ENCODE measurements at places on chromosomes 4 and X.
A peak's percentile ranks its signal among the peaks of the same experiment; 100 is the strongest.

DNA sequence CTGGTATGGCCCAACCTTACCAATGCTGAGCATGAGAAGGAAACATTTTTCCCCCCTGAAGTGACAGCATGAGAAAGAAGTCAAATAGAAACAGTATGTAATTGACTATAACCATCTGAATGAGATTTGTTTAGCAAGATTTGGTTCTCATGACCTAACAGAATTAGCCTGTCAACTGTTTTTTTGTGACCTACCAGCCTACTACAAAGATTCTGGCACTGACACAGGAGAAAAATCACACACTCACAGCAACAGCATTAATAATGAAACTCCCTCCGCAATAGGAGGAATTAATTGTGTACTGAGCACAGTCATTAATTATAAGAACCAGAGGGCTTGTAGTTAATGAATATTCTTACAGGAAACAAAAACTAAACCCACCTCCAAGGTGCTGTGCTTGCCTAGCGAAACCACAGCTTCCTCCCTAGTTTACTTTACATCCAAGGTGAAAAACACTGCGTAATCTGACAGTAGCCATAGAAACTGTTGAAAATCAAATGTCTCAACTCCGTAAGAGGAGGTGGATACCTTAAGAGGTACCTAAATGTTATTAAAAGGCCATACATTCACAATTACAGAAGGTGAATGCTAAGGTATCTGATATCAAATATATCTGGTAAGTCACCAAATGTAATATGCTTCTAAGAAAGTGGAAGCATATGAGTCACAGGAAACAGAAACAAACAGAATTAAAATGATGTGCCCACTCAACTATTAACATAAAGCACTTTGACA, 34.9 kb downstream of the MMRN1 start:
- peak; percentile 7 for DNase-seq

- DNase-seq = no peak
Observed at GRCh38 chr4:87957061-87957460, 18.5 kb upstream of the SPP1 start.

- no peak for DNase-seq
Observed at GRCh38 chrX:132559101-132559500, 70.3 kb upstream of the MBNL3 start.

GRCh38 chrX:13750204-13750603, 15.7 kb downstream of the OFD1 start:
- DNase-seq = peak; percentile 65

- no peak for DNase-seq
Observed at GRCh38 chr4:164423819-164424218, 330.1 kb upstream of the SMIM31 start.

DNA sequence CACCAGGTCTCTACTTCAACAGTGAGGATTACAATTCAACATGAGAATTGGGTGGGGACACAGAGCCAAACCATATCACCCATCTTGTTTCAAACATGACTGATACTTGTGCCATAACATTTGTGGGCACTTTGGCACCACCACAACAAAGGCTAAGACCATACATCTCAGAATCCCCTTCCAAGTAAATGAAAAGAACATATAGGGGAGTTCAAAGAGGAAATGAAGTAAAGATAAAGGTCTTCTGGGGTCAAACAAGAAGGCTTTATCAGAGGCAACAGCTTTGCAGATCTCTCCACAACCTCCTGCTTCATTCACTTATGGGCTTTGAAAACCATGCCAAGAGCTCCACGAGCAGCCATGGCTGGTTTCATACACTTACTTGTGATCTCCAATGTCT, 122.7 kb downstream of the ANKRD50 start:
- DNase-seq = no peak
